ENCODE measurements at places on chromosomes 6 and 20.

GRCh38 chr20:23551383-23551782 is 16.9 kb downstream of the CST9L start:
- DNase-seq, result no peak

GRCh38 chr6:108210556-108210955 is 44.7 kb downstream of the NR2E1 start:
- no peak for DNase-seq

DNA sequence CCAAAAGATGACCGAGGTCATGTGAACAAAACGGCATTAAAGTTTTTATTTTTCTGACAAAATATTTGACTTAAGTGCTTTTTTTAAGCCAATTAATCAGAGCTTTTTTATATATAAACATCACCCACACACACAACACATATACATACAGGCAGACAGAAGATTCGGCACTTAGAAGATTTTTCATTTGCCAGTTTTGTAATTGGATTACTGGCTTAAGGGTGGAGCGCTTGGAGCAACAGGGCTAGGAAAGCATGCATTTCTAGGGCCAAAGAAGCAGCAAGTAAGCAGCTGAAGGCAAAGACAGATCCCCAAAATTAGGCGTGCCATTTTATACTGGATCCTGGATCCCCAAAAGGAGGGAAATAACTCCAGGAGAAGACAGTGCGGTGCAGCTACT is 30.3 kb downstream of the SAMD5 start:
- no peak for DNase-seq

DNA sequence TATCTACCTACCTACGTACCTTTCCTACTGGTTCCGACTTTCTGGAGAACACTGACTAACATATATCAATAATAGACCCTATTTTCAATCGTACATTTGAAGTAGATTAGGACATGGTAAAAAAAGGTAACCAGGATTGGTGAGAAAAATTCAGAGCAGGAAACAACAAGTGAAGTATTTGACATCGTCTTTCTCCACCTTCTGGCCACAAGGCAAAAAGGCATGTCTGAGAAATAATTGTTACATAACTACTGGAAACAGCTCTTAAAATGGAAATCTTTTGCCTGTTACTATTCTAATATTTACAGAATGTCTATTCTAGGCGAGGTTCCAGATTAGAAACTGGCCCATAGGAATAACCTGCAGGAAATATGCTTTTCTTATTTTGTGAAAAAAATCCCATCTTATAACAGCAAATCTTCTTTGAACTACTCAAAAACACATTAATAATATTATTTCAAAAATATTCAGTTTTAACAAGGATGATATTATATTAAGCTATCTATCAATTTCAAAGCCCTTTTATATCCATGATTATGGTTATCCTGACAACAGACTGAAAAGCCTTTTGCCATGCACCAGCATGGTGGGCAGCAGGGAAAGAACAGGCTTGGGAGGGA is 80.8 kb downstream of the RCAN2 start:
- no peak for DNase-seq

DNA sequence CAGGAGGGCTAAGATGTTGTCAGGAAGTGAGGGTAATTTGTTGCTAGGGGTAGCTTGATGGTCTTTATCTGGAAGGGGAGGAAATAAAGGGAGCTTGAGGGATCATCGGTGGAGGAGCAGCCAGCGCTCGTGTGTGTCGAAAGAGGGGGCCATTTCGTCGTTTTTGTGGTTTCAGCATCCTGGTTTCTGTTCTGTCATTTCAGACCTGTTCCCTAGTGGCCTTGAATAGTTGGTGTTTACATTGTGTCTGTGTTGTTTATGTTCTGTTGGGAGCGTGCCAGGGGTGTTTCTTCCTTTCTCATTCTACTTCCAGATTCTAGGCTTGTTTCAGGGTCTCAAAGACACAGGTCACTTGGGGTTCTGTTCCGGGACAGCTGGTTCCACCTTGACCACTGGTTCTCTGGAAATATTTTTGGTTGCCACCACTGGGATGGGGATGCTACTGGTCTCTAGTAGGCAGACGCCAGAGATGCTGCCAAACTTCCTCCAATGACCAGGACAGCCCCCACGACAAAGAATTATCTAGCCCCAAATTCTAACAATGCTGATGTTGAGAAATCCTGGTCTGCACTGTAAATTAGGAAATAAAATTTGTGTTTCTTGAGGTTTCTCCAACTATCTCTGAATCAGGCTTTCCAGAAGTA is 113.9 kb upstream of the NAA20 start:
- no peak for DNase-seq

GRCh38 chr20:54189630-54190029 is 15.8 kb upstream of the CYP24A1 start:
- DNase-seq, result no peak

GRCh38 chr6:37807656-37808055 is 11.9 kb upstream of the ZFAND3 start:
- DNase-seq, result no peak

DNA sequence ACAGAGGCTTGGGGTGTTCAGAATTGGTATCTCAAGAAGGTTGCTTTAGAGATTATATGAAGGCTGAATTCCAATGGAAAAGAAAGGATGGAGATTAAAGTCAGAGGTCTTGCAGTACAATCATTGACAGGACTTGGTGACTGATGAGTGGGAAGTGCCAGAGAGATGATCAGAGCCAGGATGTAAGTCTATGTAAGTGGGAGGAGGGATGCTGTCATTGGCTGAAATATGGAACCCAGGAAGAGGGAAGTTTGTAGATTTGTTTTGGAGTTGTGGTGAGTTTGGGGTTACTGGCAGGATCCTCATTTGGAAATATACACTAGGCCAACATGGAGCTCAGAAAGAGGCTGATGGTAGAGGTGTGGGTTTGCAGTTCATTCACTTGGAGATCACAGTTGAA is 23.8 kb upstream of the TNFAIP3 start:
- no peak for DNase-seq

GRCh38 chr20:47011984-47012383 is 117.3 kb downstream of the EYA2 start:
- no peak for DNase-seq

GRCh38 chr20:60957621-60958020 is 294.4 kb upstream of the CDH4 start:
- DNase-seq, result no peak

DNA sequence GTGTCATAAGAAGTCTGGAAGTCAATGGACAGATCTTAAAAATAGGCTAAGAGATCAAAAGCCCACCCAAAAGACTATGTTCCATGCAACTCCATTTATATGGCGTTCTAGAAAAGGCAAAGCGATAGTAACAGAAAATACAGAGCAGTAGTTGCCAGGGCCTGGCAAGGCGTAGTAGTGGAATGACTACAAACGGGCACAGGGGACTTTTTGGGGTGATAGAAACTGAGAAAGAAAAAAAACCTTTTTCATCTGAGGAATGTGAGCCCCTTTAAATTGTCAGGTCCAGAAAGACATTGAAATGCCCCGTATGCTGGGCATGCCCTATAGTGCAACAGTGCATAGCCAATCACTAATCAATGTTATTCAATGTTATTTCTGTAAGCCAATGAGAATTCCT is 47.2 kb upstream of the FAM50B start:
- DNase-seq, result no peak

DNA sequence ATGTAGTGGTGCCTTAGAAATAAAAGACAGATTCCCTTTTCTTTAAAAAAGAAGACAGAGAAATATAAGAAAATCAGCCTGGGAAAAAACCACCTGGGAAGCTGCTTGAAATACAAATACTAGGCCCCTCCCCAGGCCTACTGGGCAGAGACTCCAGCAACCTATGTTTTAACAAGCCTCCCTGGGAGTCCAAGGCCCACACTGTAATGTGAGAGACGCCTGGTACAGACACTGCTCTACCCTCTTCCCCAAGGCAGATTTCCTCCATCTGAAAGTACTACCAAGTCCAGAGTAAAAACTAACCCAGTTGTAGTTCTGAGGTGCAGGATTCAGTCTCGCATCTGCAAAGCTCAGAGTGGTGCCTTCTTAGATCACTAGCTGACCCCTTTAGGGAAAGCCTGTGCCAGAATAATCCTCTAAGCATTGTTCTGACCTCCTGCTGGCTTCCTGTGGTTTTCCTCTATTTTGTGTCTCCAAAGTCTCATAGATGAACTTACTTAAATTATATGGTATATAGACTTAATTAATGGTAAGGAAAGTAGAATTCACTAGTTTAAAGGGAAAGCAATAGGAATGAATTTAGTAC is 270.2 kb upstream of the SLC35B3 start:
- no peak for DNase-seq
